Thyroid gland (tissue), 4 donors: ENCODE measurements at places on chromosomes 5 and 9. TPM values are rescaled to one million over a fixed set of nuclear protein-coding genes. Genes with fewer than 3 reads are reported as not detected.

The MIER3 gene
- total RNA-seq, result 24.7 TPM

The HK3 gene
- 2.8 TPM for total RNA-seq

The MCC gene
- 22.3 TPM for total RNA-seq

The MEIKIN gene
- total RNA-seq, result not detected

The PRDM9 gene
- not detected for total RNA-seq

The PCDHGC4 gene
- 5.4 TPM for total RNA-seq

The SHC3 gene
- total RNA-seq, result 5.9 TPM

The SLC46A2 gene
- not detected for total RNA-seq

GRCh38 chr5:80399526-80400239 is 8.2 kb upstream of the ZFYVE16 start:
- no peaks in the 10 kb centered on the region for H3K27me3 ChIP-seq
- H3K4me1 ChIP-seq, result peaks cover 11% of the 10 kb centered on the region
- no peak overlapping the region for H3K4me3 ChIP-seq

DNA sequence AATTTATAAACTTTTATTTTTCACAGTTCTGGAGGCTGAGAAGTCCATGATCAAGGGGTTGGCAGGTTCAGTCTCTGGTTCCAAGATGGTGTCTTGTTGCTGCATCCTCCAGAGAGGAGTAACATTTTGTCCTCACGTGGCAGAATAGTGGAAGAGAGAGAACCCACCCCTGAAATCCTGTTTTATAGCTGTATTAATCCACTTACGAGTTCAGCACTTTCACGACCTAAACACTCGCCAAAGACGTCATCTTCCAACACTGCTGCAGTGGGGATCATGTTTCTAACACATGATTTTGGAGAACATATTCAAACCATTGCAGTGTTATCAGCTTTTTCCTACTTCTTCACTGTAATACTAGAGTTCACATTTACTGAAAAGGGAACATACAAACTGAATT is 233.0 kb upstream of the ATP10B start:
- H3K36me3 ChIP-seq, result no peaks in the 10 kb centered on the region
- no peak for DNase-seq
- no peak overlapping the region for H3K4me3 ChIP-seq
- H3K4me1 ChIP-seq, result no peaks in the 10 kb centered on the region
- no peaks in the 10 kb centered on the region for H3K27me3 ChIP-seq
- no peak overlapping the region for H3K27ac ChIP-seq

GRCh38 chr9:115524453-115525059 is 406.6 kb upstream of the TNC start:
- no peak for DNase-seq
- no peak overlapping the region for H3K27ac ChIP-seq
- H3K4me1 ChIP-seq, result no peaks in the 10 kb centered on the region
- H3K36me3 ChIP-seq, result no peaks in the 10 kb centered on the region

GRCh38 chr5:74382987-74383593 is 257.4 kb downstream of the ENC1 start:
- no peak overlapping the region for H3K27ac ChIP-seq
- H3K4me1 ChIP-seq, result no peaks in the 10 kb centered on the region
- H3K36me3 ChIP-seq, result no peaks in the 10 kb centered on the region
- no peak overlapping the region for H3K4me3 ChIP-seq

DNA sequence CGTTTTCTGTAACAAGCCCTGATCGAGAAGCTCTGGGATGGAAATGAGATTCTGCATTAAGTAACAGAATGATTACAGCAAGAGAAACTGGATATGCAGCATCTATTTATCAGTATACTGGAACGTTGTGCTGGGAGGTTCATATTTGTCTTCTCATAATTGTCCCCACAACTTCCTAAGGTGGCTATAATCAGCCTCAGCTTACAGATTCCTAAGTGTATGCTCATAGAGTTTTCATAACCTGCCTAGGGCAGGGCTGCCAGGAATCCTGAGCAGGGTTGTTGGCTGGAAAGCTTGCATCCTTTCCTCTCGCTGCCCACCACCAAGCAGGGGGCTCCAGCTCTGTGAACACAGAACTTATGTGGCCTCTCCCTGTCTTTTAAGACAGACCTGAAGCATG is 70.2 kb downstream of the FNBP1 start:
- H3K27ac ChIP-seq, result no peak overlapping the region
- H3K27me3 ChIP-seq, result no peaks in the 10 kb centered on the region
- no peak overlapping the region for H3K4me3 ChIP-seq
- no peak for DNase-seq
- peaks cover 12% of the 10 kb centered on the region for H3K36me3 ChIP-seq
- H3K4me1 ChIP-seq, result peaks cover 5% of the 10 kb centered on the region

GRCh38 chr5:96256795-96257470 is 176.1 kb downstream of the PCSK1 start:
- no peaks in the 10 kb centered on the region for H3K4me1 ChIP-seq
- no peaks in the 10 kb centered on the region for H3K36me3 ChIP-seq
- H3K4me3 ChIP-seq, result no peak overlapping the region

- no peak overlapping the region for H3K27ac ChIP-seq
- DNase-seq, result no peak
- H3K4me1 ChIP-seq, result no peaks in the 10 kb centered on the region
- H3K36me3 ChIP-seq, result no peaks in the 10 kb centered on the region
- H3K4me3 ChIP-seq, result no peak overlapping the region
Observed at GRCh38 chr9:120117081-120117480, 462.9 kb downstream of the CDK5RAP2 start.

DNA sequence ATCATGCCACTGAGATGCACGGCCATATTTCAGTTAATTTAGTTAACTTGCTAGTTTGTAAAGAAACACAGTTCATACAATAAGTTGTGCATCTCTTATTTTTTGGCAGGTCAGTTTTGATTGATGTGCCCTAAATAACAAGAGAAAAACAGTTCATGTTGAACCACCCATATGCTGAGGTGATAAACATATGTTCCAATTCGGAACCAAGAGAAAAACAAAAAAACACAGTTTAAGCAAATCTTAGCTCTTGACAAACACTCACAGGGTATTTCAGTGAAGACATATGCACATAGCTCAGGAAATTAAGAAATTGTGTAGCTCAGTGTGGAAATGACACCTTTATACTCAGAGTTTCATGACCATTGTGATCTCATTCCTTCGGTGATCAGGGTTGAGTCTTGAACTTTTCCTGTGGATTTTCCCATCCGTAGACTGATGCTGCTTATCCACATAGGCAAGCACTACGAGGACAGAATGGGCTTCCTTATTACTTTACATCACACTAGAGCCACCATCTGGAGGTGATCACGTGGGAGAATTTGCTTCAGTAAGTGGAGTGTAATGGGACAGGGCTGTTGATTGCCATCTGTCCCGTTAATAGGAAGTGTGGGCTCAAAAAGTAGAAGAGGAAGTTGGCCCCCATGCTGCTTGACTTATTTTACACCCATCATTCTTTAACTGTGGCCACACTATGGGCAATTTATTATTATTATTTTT is 773.0 kb downstream of the MTRR start:
- no peaks in the 10 kb centered on the region for H3K27me3 ChIP-seq
- no peak overlapping the region for H3K27ac ChIP-seq
- no peak for DNase-seq
- H3K4me3 ChIP-seq, result no peak overlapping the region

DNA sequence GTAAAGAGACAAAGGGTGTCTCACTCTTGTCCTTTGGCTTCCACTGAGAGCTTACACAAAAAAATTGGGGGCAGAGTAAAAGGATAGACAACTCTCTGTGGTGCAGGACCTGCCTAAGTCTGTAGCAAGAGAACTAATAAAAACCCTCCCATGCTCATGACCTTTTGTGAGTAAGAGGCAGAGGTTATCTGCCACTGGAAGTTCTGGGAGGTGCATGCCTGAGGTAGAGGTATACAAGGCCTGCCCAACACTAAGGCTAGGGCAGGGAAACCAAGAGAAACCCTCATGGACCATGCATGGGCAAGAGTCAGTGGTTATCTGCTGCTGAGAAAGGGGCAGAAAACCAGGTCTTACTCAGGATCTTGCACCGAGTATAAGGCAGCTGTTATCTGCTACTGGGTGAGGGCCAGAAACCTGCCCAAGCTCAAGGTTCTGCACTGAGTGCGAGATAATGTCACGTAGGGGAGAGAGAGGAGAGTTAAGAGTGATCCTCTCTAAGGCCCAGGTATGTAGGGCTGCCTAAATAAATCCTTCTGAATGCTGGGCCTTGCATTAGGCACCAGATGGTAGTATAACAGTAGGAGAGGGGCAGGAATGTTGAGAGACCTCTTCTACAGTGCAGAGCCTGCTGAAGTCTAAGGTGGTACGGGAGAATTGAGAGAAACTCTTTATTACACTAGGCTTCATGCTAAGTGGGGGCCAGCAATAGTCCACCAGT is 143.4 kb downstream of the MACROH2A1 start:
- no peak for DNase-seq
- no peaks in the 10 kb centered on the region for H3K36me3 ChIP-seq
- H3K27me3 ChIP-seq, result no peaks in the 10 kb centered on the region
- H3K4me1 ChIP-seq, result no peaks in the 10 kb centered on the region
- H3K27ac ChIP-seq, result no peak overlapping the region

- peaks cover 14% of the 10 kb centered on the region for H3K4me1 ChIP-seq
- DNase-seq, result no peak
- no peaks in the 10 kb centered on the region for H3K27me3 ChIP-seq
- H3K4me3 ChIP-seq, result no peak overlapping the region
- no peak overlapping the region for H3K27ac ChIP-seq
Observed at GRCh38 chr9:14340219-14340873, 26.4 kb upstream of the NFIB start.

DNA sequence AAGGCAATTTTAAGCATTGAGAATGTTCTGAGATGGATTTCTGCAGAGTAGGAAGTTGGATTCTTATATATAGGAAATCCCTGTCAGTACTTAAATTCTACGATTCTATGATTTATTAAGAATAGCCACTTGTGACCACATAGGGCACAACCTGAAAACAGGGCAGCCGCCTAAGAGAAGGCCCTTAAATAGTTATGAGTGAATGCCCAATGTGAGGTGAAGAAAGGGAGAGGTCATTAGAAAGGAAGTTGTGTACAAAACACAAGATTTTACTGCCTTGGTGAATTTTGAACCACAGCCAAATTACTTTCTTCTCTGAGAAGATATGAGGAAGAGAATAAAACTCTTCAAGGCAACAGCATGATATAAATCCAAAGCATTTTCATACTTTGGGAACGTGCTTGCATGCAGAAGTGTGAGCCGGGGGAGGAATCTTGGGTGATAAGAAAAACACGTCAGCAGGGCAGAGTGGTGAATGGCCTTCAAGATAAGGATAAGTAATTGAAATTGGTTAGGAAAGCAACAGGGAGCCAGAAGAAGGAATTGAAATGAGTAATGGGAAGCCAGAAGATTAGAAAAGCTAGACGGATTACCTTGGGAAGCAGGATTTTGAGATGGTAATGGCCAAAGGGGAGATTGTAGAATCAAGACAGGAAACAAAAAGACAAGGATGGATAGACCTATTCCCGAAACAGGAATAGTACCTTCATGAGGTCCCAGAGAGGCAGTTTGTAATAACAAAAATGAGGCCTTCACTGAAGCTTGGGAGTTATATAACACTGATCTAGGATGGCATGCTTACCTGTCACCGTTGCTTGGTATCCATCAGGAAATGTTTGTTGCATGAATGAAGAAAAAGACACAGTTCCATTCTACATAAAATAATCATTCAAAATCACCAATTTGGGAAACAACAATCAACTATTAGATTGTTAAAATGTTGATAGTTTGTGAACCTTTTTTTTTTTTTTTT is 244.3 kb downstream of the PDE4D start:
- no peak overlapping the region for H3K4me3 ChIP-seq
- DNase-seq, result no peak
- H3K4me1 ChIP-seq, result no peaks in the 10 kb centered on the region
- H3K27me3 ChIP-seq, result no peaks in the 10 kb centered on the region
- no peak overlapping the region for H3K27ac ChIP-seq

DNA sequence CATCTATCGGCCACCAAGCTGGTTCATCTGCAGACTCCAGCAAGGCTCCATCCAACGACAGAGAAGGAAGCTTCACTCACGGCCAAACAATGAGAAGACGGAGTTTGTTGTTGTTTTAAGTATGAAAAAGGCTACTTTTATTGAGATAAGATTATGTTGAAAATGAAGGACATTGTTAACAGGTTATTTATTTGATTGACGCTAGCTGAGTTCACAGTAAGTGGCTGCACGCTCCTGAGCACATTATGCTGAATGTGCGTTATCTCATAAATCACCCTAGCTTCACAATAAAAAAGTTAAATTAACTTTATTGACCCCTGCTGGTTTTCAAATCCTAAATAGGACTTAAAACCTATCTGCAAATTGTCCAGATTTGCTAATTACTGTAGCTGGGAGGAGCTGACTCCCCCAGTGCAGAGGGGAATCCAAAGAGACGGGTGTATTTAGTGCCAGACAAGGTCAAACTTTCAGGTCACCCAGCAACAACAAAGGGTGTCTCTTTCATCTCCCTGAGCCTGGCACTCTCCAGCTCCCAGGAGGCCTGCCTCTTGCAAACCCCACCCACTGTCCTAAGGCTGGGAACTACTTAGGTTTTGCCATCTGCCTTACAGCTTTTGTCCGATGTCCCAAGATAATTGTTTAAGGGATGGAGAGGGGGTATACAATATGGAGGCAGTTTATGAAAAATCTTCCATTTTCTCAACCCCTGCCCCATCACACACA is 129.2 kb downstream of the ZDHHC21 start:
- H3K4me1 ChIP-seq, result no peaks in the 10 kb centered on the region
- no peaks in the 10 kb centered on the region for H3K27me3 ChIP-seq
- DNase-seq, result no peak
- H3K36me3 ChIP-seq, result no peaks in the 10 kb centered on the region
